Activated CD8-positive, alpha-beta memory T cell treated with anti-CD3 and anti-CD28 coated beads, Interleukin-2, amount 50 U/mL, for 4 hours (primary cell): ENCODE measurements at places on chromosomes 1 and 21.

DNA sequence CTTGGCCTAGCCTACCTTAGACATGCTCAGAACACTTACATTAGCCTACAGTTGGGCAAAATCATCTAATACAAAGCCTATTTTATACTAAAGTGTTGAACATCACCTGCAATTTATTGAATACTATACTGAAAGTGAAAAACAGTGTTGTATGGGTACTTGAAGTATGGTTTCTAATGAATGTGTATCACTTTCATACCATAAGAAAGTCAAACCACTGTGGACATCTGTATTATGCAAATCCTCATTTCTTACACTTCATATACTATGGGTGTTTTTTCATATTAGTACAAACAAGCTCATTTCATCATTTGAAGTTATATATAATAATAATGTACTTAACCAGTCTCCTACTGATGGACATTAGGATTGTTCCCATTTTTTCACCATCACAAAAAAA lies 41.2 kb downstream of the TDRD5 start:
- DNase-seq, result no peak

DNA sequence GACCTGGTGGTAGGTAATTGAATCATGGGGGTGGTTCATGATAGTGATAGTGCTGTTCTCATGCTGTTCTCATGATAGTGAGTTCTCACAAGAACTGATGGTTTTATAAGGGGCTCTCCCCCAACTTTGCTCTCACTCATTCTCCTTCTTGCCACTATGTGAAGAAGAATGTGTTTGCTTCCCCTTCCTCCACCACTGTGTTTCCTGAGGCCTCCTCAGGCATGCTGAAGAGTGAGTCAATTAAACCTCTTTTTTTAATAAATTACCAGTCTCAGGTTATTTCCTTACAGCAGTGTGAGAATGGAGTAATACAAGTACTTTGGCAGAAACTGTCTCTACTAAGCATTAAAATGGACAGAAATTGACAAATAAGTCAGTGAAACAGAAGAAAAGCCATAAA lies 21.6 kb downstream of the RAB3GAP2 start:
- no peak for DNase-seq

DNA sequence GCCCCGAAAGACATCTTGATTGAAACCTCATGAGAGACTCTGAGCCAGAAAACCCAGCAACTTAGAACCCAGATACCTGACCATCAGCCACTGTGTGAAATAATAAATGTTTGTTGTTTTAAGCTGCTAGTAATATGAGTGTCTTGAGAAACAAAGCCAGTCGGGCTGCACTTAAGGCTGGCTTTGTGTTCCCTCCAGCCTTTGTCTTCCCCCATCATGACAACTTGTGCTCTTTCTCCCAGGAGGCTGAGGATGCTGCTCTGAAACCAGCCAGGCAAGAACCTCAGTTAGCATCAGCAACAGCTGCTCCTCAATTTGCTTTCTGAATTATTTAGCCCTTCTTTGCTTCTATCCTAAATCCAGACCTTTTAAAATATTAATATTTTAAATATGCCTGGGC lies 78.2 kb downstream of the SLC16A1 start:
- no peak for DNase-seq

DNA sequence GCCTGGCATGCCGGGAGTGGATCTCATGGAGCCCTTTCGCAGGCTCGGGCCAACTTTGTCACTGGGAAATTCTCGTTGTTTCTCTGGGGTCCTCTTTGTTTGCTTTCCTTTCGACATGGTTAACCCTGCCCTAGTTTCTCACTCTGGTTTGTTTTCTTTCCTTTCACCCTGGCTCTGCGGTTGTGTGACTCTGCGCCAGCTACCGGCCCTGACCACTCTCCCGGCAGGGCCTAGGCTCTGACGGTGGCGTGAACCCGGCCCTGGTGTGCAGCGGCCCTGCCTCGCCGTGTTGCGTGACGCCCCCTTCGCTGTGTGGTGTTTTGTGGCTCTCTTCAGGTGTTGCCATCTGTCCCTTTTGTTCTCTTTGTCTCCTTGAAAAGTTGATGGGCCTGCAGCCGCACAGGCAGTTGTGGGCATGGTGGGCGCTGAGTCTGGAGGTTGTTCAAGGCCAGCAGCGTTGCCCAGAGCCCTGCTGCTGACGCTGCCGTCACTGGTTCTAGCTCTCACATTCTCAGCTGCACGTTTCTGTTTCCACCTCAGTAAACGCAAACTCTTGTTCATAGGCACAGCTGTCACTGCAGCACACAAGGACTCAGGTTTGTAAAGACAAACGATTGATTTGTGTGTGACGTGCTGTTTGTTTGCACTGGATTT lies 64.6 kb upstream of the DIP2A start:
- no peak for DNase-seq

DNA sequence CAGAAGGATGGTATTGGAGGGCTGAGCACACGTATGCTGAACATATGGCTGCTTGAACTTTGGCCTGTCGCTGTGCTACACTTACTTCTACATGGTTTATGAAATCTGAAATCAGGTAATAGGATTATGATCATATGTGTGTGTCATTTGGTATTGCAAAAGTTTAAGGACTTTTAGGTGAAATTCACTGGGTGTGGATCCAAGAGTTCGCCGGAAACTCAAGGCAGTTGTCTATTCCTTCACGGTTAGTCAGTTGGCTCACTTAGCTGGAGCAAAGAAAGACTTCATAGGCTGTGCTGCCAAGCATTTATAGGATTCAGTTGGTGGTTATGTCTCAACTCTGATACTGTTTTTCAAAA lies 927 bp downstream of the UAP1 start:
- no peak for DNase-seq

DNA sequence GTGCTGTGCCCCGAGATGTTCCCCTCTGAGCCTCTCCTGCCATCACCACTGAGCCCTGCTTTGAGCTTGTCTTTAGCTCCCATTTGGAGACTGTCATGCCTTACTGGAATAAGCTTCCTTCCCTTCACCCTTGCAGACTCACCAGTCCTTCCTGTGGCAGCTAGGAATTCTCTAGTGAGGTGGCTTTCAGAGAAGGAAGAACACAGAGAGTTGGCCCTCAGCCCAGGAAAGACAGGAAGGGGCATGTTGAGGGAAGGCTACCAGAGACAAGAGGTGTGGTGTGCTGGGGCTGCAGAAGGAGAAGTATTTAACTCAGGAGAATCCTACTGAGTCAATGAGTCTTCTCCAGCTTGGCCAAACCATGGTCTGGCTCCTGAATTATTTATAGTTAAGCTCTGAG lies 76.3 kb downstream of the UCK2 start:
- DNase-seq, result no peak

DNA sequence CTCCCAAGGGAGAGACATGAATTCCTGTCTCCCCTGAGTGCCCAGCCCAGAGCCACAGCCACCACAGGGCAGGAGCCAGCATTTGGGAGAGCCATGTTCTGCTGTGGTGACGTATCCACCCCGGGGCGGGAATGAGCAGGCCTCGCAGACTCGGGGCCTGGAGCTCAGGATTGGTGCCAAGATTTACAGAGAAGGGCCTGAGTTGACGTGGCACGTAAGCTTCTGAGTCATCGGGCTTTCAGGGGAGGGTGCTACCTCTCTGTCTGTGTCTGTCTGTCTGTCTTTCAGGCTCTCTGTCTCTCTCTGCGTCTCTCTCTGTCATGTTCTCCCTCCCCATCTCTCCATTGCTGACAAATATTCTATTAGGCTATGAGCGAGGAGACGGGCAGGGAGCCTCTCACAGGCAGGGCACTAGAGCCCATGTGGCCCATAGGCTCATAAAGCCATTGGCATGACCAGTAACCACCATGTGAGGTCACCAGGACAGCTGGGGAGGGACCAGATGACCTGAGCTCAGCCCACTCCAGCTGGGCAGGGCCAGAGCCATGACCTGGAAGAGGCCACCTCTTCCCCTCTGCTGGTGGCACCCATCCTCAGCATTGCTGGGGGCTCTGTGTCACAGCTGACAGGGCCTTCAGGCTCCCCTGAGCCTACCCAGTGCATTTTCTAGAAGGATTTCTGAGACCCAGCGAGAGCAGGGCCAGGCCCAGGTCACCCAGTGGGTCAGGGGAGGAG lies 300.0 kb upstream of the VAMP3 start:
- no peak for DNase-seq

DNA sequence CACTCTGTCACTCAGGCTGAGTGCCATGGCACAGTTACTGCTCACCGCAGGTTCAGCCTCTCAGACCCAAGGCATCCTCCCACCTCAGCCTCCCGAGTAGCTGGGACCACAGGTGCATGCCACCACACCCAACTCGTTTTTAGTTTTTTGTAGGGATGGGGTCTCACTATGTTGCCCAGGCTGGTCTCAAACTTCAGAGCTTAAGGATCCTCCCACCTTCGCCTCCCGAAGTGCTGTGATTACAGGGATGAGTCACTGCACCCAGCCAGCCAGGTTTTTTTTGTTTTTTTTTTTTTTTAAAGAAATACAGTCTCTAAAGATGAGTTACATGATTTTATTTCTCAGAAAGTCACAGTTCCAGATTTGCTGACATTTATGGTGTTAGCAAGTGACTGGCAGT lies 29.0 kb downstream of the BACE2 start:
- no peak for DNase-seq
